ENCODE measurements at places on chromosomes 3 and 15.

GRCh38 chr3:105397974-105398373 is 31.3 kb downstream of the ALCAM start:
- no peak for DNase-seq

- no peak for DNase-seq
These were observed 58.6 kb downstream of the PRICKLE2 start for GRCh38 chr3:64166584-64167162.

- no peak for DNase-seq
These were observed 792 bp downstream of the TPRA1 start for GRCh38 chr3:127589600-127590281.

GRCh38 chr15:48868023-48868422 is 9.9 kb upstream of the EID1 start:
- no peak for DNase-seq

- DNase-seq: no peak
These were observed 745.2 kb downstream of the SI start for GRCh38 chr3:164332831-164333802.

GRCh38 chr3:122392868-122393844 is 9.2 kb downstream of the FAM162A start:
- no peak for DNase-seq

GRCh38 chr3:120419797-120420196 is 31.0 kb downstream of the FSTL1 start:
- no peak for DNase-seq

GRCh38 chr15:84987949-84988624 is 6.4 kb downstream of the PDE8A start:
- no peak for DNase-seq

GRCh38 chr15:47796830-47797229 is 79.5 kb downstream of the SEMA6D start:
- DNase-seq: no peak

DNA sequence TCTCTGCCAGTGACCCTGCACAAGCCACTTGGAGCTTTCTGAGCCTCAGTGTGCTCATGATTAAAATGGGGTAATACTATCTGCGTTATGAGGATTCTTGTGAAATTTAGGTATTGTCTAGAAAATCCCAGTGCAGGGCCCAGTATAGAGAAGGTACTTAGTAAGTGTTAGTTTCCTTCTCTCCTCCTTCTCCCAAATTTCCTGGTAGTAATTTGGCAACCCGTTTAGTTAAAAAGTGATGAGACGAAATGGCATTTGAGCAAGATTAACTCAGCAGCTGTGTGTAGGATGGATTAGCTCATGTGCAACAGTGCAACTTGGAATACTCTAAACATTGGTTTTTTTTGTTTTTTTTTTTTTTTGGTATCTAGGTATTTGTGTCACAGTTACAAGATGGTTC is 84.6 kb downstream of the SLCO3A1 start:
- no peak for DNase-seq

DNA sequence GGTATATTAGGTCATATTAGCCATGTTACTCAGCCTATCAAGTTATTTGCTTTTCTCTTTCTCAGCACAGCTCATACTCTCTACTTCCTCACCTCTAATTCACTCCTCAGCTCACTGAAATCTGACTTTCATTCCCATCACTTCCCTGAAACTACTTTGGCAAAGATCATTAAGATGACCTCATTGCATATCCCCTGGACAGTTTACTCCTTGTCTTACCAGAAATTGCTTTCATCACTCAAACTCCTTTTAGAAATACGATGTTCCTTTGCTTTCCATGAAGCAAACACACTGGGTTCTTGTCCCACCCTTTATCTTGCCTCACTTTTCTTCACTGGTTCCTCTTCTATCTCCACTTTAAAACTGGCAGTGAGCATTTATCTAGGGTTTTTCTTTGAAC is 354.4 kb downstream of the TUSC7 start:
- no peak for DNase-seq

GRCh38 chr3:139585820-139586219 is 46.3 kb upstream of the RBP1 start:
- no peak for DNase-seq

DNA sequence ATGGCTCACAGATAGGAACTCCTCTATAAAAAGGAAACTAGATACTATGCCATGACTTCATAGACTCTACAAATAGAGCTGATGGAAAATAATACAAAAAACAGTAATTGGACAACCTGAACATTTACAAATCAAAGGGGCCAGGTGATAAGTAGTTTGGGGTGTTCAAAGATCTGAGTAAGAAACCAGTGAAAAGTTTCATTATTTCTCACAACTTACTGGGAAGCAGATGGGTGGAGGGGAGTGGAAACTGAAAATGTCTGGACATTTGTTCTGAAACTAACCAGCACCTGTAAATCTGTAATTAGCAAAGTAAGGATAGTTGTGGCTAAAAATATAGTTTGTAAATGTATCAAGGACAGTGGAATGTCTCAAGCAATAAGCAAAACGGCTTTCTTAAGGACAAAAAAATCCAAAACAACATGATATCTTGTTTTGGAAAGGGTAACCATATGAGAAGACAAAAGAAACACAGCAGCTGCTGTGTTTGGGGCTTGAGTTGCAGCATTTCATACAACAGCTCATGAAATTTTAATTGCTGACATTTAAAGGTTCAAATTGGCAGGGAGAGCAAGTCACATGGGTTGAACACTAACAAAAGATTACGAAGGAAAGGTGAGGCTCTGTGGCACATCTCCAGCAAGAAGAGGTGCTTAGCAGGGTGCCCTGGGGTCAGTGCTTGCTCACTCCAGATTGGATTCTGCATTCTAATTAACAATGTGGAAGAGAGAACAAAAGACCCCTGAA is 26.8 kb upstream of the THBS1 start:
- DNase-seq: no peak

DNA sequence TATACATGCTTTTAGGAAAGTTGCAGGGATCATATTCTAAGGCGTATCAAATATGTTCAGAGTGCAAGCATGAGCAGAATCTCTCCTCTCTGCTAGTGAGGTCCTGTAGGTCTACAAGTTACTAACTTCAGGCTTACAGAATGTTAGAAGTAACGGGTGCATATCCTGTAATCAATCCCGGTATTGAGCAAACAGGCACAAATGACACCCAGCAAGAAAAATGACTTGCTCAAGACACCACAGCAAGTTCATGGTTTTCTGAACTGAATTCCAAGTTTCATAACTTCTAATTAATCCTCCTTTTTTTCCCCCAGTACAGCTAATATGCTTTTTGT is 353.9 kb upstream of the TPRG1 start:
- DNase-seq: no peak

GRCh38 chr3:180478695-180479094 is 123.3 kb upstream of the TTC14 start:
- DNase-seq: no peak

GRCh38 chr3:95217661-95218060 is 1154.8 kb downstream of the NSUN3 start:
- no peak for DNase-seq

DNA sequence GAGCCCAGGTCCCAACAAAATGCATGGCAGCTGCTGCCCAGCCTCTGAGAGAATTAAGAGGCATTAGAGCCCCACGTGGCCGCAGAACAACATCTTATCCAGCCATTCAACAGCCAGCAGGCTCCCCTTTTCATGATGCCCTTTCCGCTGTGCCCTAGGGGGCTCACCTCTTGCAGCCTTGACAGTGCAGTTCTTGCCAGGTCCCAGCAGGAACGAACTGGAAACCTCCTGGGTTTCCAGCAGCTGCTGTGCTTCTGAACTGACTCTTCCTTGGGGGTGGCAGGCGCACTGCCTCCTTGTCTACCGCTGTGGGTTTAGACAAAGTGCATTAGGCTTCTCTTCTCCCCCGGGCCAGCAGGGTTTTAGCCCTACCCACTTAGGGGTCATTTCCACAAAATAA is 85.2 kb downstream of the FAM174B start:
- no peak for DNase-seq

GRCh38 chr15:59532770-59533379 is 78.7 kb upstream of the GCNT3 start:
- DNase-seq: no peak

DNA sequence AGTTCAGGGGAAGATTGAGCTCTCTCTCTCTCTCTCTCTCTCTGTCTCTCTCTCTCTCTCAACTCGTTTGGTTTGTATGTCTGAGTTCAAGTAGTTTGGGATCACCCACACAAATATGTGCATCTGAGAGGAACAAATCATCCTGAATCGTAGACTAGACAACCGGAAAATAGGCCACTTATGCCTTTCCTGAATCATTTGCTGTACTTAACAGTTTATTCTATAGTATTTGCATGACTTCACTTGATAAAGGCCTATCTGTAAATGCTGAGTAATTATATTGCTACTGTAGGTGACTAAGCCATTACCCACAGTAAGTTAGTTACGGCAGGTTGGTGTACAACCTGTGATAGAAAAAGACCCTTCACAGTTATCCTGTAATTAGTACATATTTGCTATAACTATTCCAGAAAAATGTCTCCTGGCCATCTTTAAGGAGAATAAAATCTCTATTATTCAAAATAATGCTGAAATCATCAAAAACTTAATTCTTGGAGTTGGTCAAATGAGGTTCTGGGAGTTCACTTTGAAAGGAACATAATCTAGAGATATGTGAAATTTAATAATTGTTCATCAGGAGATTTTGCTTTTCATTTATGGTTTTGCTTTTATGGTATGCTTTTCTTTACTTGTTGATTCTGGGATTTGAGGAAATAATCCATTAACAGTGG is 31.1 kb downstream of the OXSM start:
- peak; percentile 30 for DNase-seq

DNA sequence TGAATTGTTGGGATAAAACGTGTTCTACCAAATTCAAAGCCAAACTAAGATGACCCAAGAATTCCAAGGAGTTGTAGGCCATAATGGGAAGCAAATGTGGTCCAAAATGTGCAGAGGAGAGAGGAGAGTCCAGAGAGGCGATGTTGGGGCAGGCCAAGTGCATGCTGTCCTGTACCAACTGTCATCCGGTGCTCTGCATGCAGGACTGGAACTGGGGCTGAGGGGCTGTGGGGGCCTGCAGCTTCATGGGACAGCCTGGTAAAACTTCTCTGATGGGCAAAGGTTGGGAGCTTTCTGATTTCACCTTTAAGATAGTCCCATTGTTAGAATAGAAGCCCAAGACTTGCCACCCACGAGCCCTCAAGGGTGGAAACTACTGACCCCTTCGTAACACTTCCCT is 831.4 kb downstream of the AGBL1 start:
- no peak for DNase-seq

DNA sequence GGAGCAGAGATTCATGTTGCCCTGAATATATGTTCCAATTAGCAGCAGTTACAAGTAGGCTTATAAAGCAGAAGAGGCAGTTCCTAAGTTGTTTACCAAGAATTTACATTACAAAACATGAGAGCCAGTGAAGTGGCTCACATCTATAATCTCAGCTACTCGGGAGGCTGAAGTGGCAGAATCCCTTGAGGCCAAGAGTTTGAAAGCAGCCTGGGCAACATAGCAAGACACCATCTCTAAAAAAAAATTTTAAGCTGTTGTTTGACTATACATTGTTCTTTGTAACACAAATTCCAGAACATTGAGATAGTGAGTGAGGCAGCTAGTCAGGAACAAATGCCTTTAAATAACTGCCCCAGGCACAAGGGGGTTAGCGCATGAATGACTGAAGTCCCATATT is 10.3 kb upstream of the ZMAT3 start:
- DNase-seq: no peak

DNA sequence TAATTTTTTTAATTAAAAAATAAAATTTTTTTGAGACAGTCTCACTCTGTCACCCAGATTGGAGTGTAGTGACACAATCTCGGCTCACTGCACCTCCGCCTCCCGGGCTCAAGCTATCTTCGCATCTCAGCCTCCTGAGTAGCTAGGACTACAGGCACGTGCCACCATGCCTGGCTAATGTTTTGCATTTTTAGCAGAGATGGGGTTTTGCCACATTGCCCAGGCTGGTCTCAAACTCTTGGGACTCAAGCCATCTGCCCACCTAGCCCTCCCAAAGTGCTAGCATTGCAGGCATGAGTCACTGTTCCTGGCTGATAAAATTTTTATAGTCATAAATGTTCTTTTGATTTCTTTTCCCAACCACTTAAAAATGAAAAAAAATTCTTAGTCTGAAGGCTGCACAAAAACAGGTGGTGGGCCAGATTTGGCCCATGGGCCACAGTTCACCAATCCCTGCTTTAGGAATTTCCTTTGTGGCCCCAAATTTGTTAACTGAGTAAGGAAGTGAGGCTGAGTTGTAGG is 9.2 kb downstream of the UBA5 start:
- no peak for DNase-seq

- no peak for DNase-seq
These were observed 20.0 kb upstream of the SLCO2A1 start for GRCh38 chr3:134049676-134050075.

DNA sequence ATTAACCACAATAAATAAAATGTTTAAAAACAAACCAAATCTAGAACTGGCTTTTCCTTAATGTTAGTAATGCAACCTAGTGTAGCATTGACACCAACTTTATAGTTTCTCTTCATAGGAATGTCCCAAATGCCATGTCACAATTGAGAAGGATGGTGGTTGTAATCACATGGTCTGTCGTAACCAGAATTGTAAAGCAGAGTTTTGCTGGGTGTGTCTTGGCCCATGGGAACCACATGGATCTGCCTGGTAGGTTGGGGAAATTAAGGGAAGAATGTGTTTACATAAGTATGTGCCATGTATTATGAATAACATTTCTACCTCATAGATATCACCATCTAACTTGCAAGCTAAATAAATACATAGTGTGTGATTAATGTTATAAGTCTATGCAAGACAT is 84.4 kb upstream of the GOLGA6B start:
- DNase-seq: no peak

- DNase-seq: peak; percentile 27
These were observed 9.1 kb downstream of the HDC start for GRCh38 chr15:50256188-50257041.

- no peak for DNase-seq
These were observed 39.2 kb upstream of the SEMA4B start for GRCh38 chr15:90161950-90162361.

- DNase-seq: no peak
These were observed 50.5 kb downstream of the UBE2E1 start for GRCh38 chr3:23856286-23856685.

DNA sequence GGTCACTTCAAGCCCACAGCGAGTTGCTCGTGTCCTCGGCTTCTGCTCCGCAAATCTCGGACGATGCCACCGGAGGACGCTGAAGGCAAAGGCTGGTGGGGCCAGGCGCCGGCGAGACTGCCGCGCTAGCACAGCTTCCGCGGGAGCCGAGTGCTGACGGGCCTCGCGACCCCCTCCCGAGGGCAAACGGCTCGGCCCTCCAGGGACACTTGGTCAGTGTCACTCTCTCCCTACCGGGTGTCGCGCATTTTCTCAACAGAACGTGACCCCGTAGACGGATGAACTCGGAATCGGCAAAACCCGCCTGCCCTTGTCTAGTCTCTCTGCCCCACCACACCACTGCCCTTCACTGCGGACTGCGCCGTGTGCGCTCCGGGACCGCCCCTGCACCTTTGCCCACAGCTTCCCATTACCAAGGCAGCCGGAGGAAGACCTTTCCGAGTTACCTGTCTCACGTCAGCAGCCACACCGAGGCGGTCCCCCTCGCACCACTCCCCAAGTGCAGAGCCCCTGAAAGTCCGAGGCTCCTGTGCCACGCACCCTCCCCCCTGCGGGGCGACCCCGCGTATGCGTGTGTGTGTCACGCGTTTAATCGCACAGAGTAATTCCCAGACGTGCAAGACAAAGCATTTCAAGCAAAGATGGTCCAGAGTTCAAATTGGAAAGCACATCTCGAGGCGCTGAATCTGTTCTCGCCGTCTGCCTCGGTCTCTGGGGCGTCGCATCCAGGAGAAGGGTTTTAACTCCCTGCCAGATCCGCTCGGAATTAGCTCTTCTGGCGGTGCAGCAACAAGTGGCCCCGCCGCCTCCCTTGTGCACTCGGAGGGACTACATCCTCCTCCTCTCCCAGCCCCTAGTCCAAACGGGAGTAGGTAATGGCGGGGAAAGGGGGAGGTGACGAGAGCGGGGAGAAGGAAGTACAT is 245.0 kb upstream of the TOPAZ1 start:
- DNase-seq: no peak
